Memory B cell (primary cell): ENCODE measurements at places on chromosomes 6 and 20.

DNA sequence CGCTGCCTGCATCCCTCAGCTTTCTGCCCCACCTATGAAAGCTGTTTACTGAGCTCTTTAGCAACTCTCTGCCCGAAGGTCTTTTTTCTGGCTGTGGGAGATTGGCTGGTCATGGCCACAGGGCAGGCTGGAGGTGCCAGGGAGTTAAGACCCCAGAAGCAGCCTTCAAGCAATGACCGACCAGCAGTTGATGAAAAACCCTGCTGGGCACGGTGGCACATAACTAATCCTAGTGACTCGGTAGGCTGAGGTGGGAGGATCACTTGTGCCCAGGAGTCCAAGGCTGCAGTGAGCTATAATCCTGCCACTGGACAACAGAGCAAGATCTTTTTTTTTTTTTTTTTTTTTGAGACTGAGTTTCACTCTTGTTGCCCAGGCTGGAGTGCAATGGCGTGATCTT, 20.4 kb upstream of the ITPR3 start:
- no peak for DNase-seq

DNA sequence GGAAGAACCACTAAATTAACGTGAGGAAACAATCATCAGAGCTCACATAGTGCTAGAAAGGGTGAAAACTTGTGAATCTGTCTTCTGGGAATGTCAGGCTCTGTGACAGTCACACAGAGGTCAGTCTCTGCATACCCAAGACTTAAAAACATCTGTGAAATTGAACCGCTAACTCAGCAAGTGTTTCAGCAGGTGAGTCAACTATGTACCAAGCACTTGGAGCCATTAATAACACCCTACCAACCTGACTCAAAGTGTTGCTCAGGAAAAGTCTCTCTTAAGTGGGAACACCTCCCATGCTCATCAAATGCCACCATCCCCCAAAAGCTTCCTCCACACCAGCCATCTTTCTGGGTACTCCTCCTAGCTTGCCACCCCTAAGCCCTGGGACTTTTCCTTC, 92.3 kb upstream of the CARMIL1 start:
- no peak for DNase-seq

GRCh38 chr6:135085700-135086413, 31.2 kb upstream of the HBS1L start:
- DNase-seq = no peak

DNA sequence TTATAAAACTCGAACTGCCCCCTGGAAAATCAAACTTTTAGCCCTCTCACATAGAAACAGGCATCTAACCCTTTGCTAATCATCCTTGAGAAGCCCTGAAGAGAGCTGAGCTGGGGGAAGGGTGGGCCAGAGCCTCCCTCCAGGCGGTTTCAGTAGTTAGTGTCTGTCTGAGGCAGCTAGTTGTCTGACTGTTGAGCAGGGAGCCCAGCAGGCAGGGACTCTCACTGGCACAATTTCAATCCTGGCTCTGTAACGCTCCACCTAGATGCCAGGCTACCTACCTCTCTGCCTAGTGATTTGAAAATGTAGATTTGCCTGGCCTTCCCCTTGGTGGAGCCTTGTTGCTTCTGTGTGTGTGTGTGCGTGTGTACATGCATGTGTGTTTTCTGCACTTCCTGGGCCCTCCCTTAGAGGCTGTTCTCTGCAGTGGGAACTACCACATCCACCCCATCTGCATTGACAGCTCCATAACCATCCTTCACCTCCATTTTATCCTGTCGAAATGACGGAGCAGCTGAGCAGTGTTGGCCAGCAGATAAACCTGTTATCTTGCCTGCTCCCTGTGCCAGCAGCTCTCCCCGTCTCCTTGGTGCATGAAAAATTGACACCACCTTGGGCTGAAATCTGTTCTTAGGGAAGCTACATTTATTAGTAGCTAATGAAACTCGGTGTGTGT, 69.6 kb upstream of the VSTM2L start:
- DNase-seq = no peak

GRCh38 chr6:100281471-100281901, 183.2 kb downstream of the SIM1 start:
- no peak for DNase-seq

- peak; percentile 50 for DNase-seq
These were observed 7.2 kb downstream of the HLA-G start for GRCh38 chr6:29834564-29835436.

GRCh38 chr20:54524849-54525248, 49.5 kb downstream of the DOK5 start:
- no peak for DNase-seq

DNA sequence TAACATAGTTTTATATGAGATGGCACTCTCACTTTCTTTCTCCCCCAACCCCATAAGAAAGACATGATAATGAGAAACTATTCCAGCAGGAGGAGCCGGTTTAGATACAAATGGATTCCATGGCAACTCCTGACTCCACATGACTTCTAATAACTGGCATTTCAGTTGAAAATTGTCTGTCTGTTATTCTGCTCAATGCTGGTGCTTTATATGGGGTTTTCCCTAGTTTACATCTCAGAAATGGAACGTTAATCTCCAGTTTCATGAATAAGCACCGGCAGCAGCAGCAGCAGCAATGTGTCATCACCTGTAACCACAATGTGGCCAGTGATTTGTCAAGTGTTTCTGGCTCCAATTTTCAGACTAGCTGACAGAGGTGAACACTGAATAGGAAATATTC, 8.0 kb upstream of the SIM1 start:
- DNase-seq = no peak

- no peak for DNase-seq
These were observed 409.6 kb downstream of the GRIK2 start for GRCh38 chr6:101803136-101803535.

DNA sequence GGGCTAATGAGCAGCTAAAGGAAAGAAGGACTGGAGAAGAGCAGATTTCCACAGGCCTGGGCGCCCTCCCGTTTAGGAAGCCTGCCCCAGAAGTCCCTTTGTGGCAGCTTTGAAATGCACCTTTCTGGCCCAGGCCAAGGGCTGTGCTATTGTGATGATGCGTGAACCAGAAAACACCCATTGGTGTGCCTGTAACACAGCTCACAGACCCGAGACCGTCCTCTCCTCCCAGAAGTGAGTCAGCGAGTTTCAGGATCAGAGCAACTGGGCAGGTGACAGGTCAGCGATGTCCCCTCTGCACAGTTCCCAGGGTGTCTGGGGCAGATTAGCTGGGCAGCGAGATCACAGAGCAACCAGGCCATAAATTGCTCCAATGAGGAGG, 71.9 kb upstream of the SULF2 start:
- no peak for DNase-seq

DNA sequence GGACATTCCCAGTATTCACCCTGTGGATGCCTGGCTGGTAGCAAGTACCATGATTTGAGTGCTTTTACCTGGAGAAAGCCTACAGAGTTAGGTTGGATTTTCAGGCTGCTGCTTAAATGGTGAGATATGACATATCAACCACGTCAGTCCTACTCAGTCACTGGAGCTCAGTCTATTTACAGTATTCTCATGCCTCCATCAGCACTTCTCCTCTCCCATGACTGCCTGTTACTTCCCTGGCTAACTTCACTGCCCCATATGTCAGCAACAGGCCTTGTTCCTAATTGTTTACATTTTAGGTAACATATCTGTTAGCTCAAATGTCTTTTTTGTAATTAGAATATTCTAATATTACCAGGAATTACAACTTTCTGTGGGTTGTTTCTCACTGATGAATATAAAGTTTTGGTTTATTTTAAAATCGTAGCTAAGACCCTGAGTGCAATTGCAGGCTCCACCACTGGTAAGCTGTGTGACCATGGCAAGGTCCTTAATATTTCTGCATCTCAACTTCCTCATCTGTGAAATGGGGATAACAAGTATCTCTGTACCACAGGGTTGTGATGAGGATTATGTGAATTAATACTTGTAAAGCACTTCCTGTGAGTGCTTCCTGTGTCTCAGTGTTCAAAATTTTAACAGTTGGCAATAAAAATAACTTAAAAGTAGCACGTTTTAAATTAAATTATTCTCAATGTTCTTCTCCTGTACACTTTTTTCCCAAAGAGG, 54.3 kb downstream of the RNF144B start:
- no peak for DNase-seq

DNA sequence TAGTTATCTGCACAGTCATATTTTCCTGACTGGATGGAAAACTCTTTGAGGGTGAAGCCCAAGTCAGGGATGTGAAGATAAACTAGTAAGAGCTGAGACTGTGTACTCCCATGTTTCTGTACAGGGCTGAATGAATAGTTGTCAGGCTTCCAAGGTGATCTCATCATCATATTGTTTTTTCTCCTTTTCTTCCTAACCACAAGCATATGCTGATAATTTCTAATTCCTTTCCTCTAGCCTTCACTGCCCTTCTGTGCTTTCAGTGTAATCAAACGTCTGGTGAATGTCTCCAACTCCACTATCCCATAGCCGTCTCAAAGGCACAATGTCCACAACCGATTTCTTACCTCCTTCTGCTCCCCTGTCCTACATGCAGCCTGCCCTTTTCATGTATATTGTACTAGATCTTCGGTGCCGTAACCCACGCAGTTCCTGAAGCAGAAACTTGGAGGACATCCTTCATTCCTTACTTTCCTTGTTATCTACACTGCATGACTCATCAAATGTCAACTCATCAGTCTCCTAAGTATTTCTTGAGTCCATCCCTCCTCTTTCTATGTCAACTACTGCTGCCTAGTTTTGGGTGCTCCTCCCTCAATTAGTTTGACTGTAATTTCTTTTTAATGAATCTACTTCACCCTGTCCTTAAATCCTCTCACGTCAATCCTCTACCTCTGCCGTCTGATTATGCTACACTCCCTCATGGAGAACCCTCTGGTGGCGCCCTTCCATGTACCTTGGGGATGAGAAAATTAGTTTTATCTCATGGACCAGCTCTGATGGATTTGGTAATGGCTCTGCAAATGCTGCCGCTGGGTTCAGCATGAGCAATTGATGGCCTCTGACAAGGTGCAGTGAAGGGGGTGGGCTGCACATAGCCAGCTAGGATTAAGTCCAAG, 21.9 kb downstream of the NCOA7 start:
- no peak for DNase-seq

DNA sequence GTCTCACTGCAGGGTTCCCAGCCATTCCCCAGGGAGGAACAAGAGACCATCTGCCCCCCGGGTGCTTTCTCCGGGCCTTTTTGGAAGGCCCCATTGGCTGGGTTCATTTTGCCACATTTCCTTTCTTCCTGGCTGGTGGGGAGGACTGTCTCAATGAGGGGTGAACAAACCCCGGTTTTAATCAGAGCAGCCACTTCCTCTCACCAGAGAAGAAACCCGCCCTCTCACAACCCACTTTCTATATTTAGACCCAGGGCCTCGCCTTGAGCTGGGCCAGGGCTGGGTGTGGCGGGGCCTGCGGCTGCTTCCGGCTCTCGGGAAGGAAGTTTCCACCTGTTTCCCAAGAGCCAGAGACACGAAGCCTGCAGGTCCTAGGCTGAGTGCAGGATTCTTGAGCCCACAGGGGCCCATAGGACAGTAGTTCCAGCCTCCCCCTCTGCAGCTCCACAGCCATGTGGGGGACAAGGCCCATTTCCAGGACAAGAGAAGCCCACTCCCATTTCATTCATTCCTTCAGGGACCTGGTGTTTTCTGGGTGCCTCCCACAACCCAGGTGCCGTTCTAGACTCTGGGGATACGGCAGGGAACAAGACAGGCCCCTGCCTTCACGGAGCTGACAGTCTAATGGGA, 41.8 kb downstream of the RBM38 start:
- DNase-seq = peak; percentile 66

DNA sequence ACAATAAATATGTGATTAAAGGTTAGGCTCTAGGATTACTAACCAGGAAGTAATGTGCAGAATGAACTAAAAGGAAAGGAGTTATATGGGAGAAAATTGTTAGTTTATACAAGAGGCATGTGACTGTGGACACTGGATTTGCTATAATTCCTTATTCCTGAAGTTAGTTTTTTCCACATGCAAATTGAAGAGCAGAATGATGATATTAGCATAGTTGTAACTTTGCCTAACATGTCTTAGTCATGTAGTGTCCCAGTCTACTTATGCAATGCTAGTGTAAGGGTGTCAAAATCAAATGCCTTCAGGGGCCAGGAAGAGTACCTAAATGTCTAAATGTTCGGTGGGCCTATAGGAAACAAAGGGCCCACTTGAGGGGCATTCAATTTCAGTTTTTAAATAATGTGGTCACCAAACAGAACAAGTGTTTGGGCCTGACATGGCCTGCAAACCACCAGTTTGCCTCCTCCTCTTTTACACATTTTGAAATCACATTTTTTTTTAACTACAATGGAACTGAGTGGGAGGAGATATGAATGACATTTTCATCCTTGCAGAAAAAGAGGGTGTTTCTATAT, 28.0 kb upstream of the CEP85L start:
- no peak for DNase-seq

- DNase-seq = no peak
These were observed 94.8 kb downstream of the GRM1 start for GRCh38 chr6:146123616-146124015.

- no peak for DNase-seq
These were observed 3.5 kb upstream of the SLCO4A1 start for GRCh38 chr20:62638679-62639406.

DNA sequence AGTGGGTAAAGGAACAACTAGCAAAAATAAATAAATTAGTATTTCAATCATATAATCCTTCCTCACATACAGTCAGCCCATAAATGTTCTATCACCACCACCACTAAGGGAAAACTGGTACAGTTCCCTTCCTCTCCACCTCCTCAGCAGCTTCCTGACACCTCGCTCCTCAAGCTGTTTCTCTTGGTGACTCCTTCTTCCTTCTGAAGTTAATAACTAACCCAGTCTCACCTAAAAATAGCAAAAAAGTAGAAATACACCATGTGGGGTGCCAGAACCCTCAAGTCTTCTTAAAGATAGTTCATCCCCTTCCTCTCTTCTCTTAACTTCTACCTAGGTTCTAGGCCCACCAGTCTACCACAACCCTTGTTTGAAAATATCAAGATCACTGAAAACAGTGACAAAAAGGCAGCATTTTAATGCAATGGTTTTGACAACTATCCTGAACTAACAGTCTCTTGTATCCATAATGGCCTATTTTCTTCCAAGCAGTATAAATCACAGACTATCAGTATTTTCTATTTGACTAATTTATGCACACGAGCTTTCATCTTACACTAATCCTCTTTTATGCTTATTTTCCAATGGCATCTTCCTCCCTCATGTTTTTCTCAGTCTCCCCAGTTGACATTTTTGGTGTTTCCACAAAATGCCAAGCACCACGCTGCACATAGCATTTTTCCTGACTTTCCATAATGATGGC, 85.5 kb downstream of the KHDC1L start:
- no peak for DNase-seq

DNA sequence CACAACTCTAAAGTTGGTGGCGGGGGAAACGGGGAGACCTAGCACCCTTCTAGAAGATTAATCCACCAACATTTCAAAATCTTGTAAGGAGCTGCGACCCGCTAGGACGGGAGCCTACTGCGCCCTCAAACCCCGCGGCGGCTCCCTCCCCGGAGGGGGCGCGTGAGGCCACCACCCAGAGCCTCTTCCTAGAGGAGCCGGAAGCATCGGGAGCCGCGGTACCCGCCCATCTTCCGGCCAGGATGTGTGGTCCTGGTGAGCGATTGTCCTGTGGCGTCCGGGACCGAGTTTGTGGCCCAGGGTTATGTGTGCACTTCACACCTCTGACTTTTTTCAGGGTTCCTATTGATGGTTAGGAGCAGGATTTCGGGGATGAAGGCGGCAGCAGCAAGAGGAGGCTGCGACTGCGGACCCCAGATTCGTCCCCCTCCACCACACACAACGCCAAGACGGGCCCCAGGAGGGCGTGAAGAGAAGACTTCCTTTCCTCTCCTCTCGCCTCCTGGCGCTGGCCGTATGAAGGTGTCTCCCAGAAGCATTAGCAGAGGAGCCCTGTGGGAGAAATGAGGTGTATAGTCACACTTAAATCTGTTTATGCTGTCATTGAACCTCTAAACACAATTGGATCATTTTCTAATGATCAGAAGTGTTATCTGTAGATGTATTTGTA, 10.7 kb downstream of the ZNF165 start:
- DNase-seq = no peak

GRCh38 chr6:163170294-163170883, 244.1 kb upstream of the QKI start:
- peak; percentile 7 for DNase-seq
